Naive B cell (primary cell): ENCODE measurements at places on chromosomes 7 and 10. TPM values are rescaled to one million over a fixed set of nuclear protein-coding genes. Genes with fewer than 3 reads are reported as not detected.
A peak's percentile ranks its signal among the peaks of the same experiment; 100 is the strongest.

Gene LIPN
- not detected for polyA plus RNA-seq

Gene C10orf143
- 22.6 TPM for polyA plus RNA-seq

DNA sequence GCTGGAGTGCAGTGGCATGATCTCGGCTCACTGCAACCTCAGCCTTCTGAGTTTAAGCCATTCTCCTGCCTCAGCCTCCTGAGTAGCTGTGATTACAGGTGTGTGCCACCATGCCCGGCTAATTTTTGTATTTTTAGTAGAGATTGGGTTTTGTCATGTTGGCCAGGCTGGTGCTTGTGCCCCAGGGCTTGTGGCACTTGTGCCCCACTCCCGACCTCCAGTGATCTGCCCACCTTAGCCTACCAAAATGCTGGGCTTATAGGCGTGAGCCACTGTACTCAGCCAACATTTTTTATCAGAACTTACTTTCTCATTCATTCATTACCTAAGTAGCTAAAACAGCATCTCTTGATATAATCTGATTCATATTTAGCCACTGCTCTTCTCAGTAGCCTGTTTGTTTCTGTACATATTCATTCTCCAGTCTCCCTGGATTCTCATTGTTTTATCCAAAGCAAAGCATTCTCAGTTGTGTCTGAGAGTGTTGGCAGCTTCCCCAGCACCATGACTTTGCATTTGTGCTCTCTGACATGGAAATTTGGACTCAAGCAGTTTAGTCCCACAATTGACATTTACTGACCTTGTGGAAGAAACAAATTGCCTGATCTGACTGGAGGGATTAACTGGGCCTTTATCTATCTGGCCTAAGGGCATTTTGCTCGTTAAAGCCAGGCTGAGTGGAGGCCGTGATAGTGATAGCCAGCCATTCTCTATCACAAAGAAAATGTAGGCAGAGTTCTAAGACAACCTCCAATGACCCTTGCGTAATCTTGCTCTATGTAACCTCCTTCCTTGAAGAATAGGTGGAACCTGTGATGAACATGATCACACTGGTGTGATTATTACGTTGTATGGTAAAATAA, 44.9 kb downstream of the AKR1B15 start:
- H3K4me1 ChIP-seq = no peaks in the 10 kb centered on the region
- no peaks in the 10 kb centered on the region for H3K27me3 ChIP-seq
- H3K4me3 ChIP-seq = no peak overlapping the region
- no peak overlapping the region for H3K27ac ChIP-seq
- peaks cover 3% of the 10 kb centered on the region for H3K36me3 ChIP-seq

GRCh38 chr7:28203508-28204240, 23.1 kb upstream of the JAZF1 start:
- peaks cover 40% of the 10 kb centered on the region for H3K4me1 ChIP-seq
- no peak overlapping the region for H3K27ac ChIP-seq
- peaks cover 17% of the 10 kb centered on the region for H3K36me3 ChIP-seq
- H3K4me3 ChIP-seq = no peak overlapping the region

GRCh38 chr10:60573336-60573735, 183.7 kb upstream of the ANK3 start:
- H3K36me3 ChIP-seq = no peaks in the 10 kb centered on the region
- H3K27ac ChIP-seq = no peak overlapping the region
- H3K27me3 ChIP-seq = peaks cover 25% of the 10 kb centered on the region

GRCh38 chr7:35480806-35481205, 214.1 kb downstream of the HERPUD2 start:
- no peaks in the 10 kb centered on the region for H3K4me1 ChIP-seq
- peaks cover 50% of the 10 kb centered on the region for H3K27me3 ChIP-seq
- peaks cover 12% of the 10 kb centered on the region for H3K36me3 ChIP-seq
- no peak overlapping the region for H3K27ac ChIP-seq

- no peak overlapping the region for H3K27ac ChIP-seq
- H3K4me1 ChIP-seq = peaks cover 20% of the 10 kb centered on the region
- no peaks in the 10 kb centered on the region for H3K36me3 ChIP-seq
- H3K27me3 ChIP-seq = no peaks in the 10 kb centered on the region
Measured at GRCh38 chr10:123200531-123200930, 46.3 kb downstream of the BUB3 start.

Gene TEX47
- polyA plus RNA-seq = not detected

DNA sequence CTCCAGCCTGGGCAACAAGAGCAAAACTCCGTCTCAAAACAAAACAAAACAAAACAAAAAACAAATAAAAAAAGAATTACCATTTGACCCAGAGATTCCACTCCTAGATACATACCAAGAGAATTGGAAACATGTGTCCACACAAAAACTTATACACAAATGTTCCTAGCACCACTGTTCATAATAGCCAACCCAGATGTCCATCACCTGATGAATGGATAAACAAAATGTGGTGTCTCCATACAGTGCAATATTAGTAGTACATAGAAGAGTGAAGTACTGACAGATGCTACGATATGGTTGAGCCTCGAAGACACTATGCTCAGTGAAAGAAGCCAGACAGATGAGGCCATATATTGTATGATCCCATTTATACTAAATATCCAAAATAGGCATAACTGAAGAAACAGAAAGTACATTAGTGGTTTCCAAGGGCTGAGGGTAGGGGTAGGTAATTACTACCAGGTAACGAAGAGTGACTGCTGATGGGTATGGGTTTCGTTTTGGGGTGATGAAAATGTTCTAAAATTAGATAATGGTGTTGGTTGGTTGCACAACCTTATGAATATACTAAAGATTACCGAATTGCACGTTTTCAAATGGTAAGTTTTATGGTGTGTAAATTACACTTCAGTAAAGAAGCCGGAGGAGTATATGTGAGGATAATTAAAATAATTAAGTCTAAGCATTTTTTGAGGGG, 20.0 kb downstream of the MYO1G start:
- H3K27me3 ChIP-seq = no peaks in the 10 kb centered on the region
- DNase-seq = no peak
- H3K27ac ChIP-seq = no peak overlapping the region
- no peak overlapping the region for H3K4me3 ChIP-seq
- peaks cover 16% of the 10 kb centered on the region for H3K4me1 ChIP-seq

GRCh38 chr7:70608229-70608628, 523.7 kb upstream of the GALNT17 start:
- peaks cover 13% of the 10 kb centered on the region for H3K36me3 ChIP-seq
- no peak overlapping the region for H3K27ac ChIP-seq
- no peaks in the 10 kb centered on the region for H3K27me3 ChIP-seq
- peaks cover 2% of the 10 kb centered on the region for H3K4me1 ChIP-seq
- no peak for DNase-seq
- H3K4me3 ChIP-seq = no peak overlapping the region

- peak overlapping the region; percentile 69 for H3K4me3 ChIP-seq
- DNase-seq = no peak
- no peaks in the 10 kb centered on the region for H3K27me3 ChIP-seq
- peaks cover 42% of the 10 kb centered on the region for H3K4me1 ChIP-seq
- H3K36me3 ChIP-seq = no peaks in the 10 kb centered on the region
Measured at GRCh38 chr10:119477444-119477843, 65.1 kb downstream of the RGS10 start.

DNA sequence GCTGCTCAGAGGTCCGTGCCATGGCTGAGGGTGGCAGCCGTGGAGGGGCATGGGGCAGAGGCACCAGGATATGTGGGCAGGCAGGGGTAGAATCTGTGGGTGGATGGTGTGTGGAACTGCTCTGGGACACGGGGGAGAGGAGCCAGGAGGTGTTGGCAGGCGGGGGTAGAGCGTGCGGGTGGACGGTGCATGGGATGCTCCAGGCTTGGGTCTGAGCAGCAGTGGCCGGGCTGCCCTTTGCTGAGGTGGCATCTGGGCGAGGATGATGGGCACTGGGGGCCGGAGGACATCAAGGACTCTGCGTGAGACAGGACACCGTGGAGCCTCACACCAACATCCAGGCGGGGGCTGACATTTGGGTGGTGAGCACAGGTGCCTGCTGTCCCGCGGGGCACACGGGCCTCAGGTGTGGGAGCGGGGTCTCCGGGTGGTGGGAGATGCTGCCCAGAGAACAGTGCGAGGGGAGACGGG, 46.2 kb downstream of the JAKMIP3 start:
- DNase-seq = no peak
- no peak overlapping the region for H3K27ac ChIP-seq
- no peak overlapping the region for H3K4me3 ChIP-seq
- no peaks in the 10 kb centered on the region for H3K27me3 ChIP-seq

- no peak overlapping the region for H3K4me3 ChIP-seq
- no peaks in the 10 kb centered on the region for H3K4me1 ChIP-seq
- no peaks in the 10 kb centered on the region for H3K27me3 ChIP-seq
- no peak overlapping the region for H3K27ac ChIP-seq
Measured at GRCh38 chr10:131777921-131778320, 122.9 kb upstream of the PPP2R2D start.

- no peaks in the 10 kb centered on the region for H3K4me1 ChIP-seq
- H3K36me3 ChIP-seq = no peaks in the 10 kb centered on the region
- no peak for DNase-seq
- H3K27me3 ChIP-seq = peaks cover 60% of the 10 kb centered on the region
- no peak overlapping the region for H3K4me3 ChIP-seq
- H3K27ac ChIP-seq = no peak overlapping the region
Measured at GRCh38 chr7:42843205-42843800, 68.6 kb downstream of the C7orf25 start.

- H3K36me3 ChIP-seq = no peaks in the 10 kb centered on the region
- no peak overlapping the region for H3K27ac ChIP-seq
Measured at GRCh38 chr10:91610444-91610843, 22.4 kb downstream of the PPP1R3C start.

Gene HEPACAM2
- not detected for polyA plus RNA-seq

GRCh38 chr10:19795684-19796083, 20.5 kb upstream of the PLXDC2 start:
- no peaks in the 10 kb centered on the region for H3K4me1 ChIP-seq
- H3K27ac ChIP-seq = no peak overlapping the region
- no peaks in the 10 kb centered on the region for H3K36me3 ChIP-seq
- H3K27me3 ChIP-seq = no peaks in the 10 kb centered on the region
- H3K4me3 ChIP-seq = no peak overlapping the region
- DNase-seq = no peak

Gene C10orf105
- not detected for polyA plus RNA-seq

- no peak for DNase-seq
- peaks cover 5% of the 10 kb centered on the region for H3K36me3 ChIP-seq
- H3K27me3 ChIP-seq = no peaks in the 10 kb centered on the region
- H3K27ac ChIP-seq = peak overlapping the region; percentile 91
Measured at GRCh38 chr10:7320072-7320471, 90.8 kb downstream of the SFMBT2 start.

Gene GHRHR
- not detected for polyA plus RNA-seq

- H3K36me3 ChIP-seq = peaks cover 7% of the 10 kb centered on the region
- peaks cover 22% of the 10 kb centered on the region for H3K4me1 ChIP-seq
- DNase-seq = no peak
- H3K27ac ChIP-seq = no peak overlapping the region
Measured at GRCh38 chr7:66256281-66256680, 51.1 kb downstream of the TPST1 start.

GRCh38 chr7:80807166-80807900, 111.5 kb downstream of the SEMA3C start:
- H3K4me1 ChIP-seq = no peaks in the 10 kb centered on the region
- no peaks in the 10 kb centered on the region for H3K27me3 ChIP-seq
- no peak overlapping the region for H3K4me3 ChIP-seq

Gene BICC1
- polyA plus RNA-seq = not detected

GRCh38 chr10:119602241-119603095, 5.7 kb upstream of the TIAL1 start:
- no peak for DNase-seq
- H3K27ac ChIP-seq = no peak overlapping the region
- no peaks in the 10 kb centered on the region for H3K36me3 ChIP-seq
- H3K4me1 ChIP-seq = peaks cover 5% of the 10 kb centered on the region
- H3K27me3 ChIP-seq = no peaks in the 10 kb centered on the region

GRCh38 chr7:24340727-24341126, 56.7 kb downstream of the NPY start:
- no peak overlapping the region for H3K27ac ChIP-seq
- no peak overlapping the region for H3K4me3 ChIP-seq
- H3K36me3 ChIP-seq = no peaks in the 10 kb centered on the region
- no peak for DNase-seq
- no peaks in the 10 kb centered on the region for H3K4me1 ChIP-seq

Gene MUC3A
- not detected for polyA plus RNA-seq

- H3K27me3 ChIP-seq = peaks cover 20% of the 10 kb centered on the region
- H3K36me3 ChIP-seq = no peaks in the 10 kb centered on the region
- no peak overlapping the region for H3K4me3 ChIP-seq
- no peaks in the 10 kb centered on the region for H3K4me1 ChIP-seq
Measured at GRCh38 chr7:78090616-78091015, 292.0 kb downstream of the PHTF2 start.

DNA sequence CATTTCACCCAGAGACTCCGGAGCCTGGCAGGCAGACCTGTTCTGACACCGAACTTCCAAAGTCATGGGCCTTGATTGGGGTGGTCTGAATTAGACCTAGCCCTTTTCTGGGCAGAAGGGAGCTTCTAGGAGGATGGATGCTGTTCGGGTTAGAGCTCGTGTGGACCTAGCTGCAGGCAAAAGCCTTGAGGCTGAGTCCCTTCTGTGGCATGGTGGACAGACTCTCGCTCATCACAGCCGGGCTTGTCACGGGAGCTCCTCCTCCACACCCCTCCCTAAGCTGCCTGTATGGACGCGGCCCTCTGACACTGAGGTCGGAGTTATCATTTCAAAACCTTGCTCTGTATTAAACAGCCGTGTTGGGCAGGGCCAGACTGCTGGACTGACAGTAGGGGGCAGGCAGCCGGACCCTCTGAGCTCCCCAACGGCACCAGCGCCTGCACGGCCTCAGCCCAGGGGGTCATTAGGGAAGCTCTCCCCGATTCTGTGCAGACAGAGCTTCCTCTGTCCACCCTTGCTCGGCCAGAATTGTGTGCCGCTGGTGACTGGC, 2.2 kb downstream of the IRF5 start:
- H3K27me3 ChIP-seq = no peaks in the 10 kb centered on the region
- H3K36me3 ChIP-seq = no peaks in the 10 kb centered on the region
- peak overlapping the region; percentile 95 for H3K4me3 ChIP-seq
- H3K27ac ChIP-seq = peak overlapping the region; percentile 98

Gene PAPOLB
- not detected for polyA plus RNA-seq

Gene PCDH15
- not detected for polyA plus RNA-seq

DNA sequence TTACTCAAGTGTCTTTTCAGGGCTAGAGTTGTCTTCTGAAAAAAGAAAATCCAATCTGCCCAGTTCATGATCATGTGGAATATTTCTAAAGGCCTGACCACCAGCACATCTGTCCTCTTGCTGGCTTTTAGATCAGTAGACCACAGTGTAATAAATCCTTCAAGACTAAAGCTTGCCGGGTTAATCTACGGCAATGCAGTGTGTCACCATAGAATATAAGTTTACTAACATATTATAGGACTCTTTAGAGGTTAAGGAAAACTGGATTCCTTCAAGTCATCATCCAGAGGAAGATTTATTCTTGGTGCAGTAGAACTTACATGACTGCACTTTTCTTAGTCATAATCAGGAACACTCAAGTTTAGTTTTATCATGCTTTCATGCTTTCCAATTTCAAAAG, 349.5 kb downstream of the SEMA3D start:
- H3K4me3 ChIP-seq = no peak overlapping the region
- no peaks in the 10 kb centered on the region for H3K27me3 ChIP-seq
- DNase-seq = no peak
- no peaks in the 10 kb centered on the region for H3K4me1 ChIP-seq
- no peak overlapping the region for H3K27ac ChIP-seq

Gene C10orf67
- not detected for polyA plus RNA-seq

Gene ADCY1
- not detected for polyA plus RNA-seq
